ENCODE measurements at places on chromosomes 11 and 22.

GRCh38 chr11:25065746-25066145 lies 568.9 kb downstream of the LUZP2 start:
- no peak for DNase-seq

- no peak for DNase-seq
These were observed 618.2 kb downstream of the TBC1D22A start for GRCh38 chr22:47380692-47381091.

- DNase-seq = no peak
These were observed 60.5 kb upstream of the KCNQ1OT1 start for GRCh38 chr11:2760196-2760871.

- DNase-seq = no peak
These were observed 790 bp downstream of the RAB1B start for GRCh38 chr11:66268952-66269905.

GRCh38 chr11:120523196-120523595 lies 11.6 kb downstream of the GRIK4 start:
- no peak for DNase-seq

DNA sequence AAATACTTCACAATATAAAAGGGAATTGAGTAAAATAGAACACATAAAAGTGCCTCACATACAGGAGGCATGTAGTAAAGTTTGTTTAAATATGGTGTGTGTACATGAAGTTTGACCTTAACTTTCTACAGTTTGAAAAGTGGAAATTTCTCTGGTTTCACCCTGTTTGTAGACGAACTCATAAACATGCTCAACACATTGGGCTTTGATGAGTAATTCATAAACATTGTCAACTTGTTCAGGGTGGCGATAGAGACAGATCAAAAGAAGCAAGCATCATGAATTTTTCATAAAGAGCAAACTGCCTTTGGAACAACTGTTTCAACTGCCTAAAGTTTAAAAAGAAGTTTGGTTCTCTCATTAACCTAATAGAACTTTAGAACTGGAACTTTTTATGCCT lies 9.1 kb downstream of the SLN start:
- DNase-seq = no peak

DNA sequence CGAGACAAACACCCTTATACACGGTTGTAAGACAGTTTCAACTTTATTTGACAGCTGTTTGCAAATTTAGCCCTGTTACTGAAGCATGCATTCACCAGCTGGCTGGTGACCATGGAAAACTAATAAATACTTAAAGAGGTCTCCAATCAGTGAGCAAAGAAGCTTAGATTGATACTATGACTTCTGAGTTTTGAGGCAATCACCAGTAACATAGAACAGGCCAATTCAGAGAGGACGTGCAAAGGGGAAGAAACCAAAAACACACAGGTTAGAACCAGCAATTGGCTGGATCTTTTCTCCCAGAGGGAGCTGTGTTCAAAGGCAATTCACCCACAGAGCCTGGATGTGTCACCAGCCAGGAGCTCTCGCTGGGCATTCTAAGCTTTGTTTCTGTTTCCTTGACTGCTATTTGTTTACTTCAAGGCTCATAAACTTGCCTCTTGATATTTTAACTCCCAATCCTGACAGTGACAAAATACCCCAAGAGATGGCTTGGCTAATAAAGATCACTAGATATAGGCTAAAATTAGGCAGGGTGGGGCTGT lies 113.6 kb upstream of the MTMR2 start:
- no peak for DNase-seq

DNA sequence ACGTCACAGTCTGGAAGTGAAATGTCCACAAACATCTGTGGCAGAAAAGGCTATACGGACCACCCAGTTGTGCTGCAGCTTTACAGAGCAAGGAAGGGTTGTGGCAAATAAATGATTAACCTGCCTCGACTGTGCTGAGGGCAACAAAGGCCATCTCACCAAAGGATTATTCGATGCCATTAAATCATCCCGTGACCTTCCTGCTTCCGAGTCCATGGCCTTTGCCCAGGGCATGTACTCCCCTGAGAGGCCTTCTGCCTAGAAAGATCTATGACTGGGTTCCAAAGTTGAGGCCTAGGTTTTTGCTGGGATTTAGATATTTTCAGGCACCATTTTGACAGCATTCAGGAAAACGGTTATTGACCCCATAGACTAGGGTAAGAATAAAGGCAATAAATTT lies 9.2 kb downstream of the CDPF1 start:
- DNase-seq = no peak

GRCh38 chr11:99683933-99684332 lies 663.2 kb downstream of the CNTN5 start:
- DNase-seq = no peak

DNA sequence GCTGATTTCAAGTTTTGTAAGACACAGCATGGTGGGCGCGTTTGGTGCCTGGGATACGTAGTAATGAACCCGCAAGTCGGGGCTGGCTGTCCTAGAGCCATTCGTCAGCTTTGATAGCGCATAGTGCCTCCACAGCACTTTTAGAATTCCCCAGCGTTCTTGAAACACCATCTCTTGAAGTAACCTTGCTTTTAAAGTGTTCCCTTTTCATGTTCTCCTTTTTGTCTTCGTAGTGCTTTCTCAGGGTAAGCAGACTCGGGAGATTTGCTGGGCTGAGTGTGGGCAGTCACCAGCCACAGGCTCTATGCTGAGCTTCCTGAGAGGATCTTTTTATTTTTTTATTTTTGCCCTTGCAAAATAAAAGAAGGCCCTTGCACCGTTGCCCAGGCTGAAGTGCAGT lies 39.6 kb upstream of the CTTN start:
- DNase-seq = no peak

DNA sequence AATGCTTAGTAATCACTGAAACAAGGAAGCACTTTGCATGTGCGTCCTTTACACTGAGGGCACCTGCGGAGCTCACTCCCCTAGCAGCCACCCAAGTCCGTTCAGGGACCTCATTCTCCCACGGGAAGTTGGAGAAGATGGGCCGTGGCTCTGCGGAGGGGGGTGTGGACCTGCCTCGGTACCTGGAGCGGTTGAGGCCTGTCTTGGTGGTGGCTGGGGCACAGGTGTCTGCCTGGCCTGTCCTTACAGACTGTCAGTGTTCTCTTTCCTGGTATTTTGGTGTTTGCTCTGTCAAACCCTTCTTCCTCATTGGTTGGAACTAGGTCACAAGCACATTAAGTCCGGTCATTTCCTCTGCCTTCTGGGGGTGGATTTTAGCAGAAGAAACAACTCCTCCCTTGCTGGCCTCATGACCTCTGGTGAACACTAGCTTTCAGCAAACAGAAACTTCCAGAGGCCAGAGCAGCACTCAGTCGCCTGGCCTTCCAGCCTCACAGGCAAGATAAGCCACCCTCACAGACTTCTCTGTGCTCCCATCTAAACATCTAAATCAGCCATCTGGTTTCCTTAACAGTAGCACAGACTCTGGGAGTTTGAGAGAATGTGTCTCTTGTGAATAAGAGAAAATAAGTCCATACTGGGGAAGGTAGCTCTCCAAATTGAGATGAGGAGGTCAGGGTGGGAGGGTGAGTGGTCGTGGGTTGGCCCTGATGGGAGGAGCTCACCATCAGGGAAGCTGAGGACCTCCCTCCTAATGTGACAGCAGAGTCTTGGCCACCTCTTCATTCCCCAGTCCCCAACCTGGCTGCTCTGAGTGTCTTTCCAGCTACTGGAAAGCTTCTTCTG lies 8.6 kb downstream of the SNAP29 start:
- DNase-seq = no peak

DNA sequence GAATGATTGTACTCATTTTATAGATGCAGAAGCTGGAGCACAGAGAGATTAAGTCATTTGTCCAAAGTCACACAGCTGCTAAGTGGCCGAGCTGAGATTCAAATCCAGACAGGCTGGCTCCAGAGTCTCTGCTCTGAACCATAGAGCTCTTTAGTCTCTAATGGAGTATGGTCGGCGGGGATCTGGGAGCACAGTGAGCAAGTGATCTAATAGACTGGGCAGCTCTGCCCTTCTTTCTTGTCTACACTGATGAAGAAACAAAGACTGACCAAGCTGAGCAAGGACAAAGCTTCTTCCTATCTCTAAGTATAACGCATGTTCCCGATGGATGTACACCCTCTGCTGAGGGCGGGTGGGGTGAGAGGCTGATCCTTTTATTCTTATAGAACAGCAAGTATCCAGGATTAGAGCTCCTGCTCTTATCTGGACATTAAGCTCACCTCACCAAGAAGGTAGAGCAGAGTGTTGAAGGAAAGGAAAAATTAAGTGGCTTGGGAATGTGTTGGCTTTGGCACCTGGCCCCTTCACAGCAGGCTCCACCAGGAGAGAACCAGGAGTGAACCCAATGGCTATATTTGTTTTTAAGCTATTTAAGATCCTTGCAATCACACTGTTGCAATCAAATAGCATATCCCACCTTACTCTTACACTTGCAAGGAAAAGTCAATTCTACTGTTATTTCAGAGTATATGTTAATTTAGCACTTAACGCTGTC lies 68.7 kb downstream of the ETS1 start:
- no peak for DNase-seq

DNA sequence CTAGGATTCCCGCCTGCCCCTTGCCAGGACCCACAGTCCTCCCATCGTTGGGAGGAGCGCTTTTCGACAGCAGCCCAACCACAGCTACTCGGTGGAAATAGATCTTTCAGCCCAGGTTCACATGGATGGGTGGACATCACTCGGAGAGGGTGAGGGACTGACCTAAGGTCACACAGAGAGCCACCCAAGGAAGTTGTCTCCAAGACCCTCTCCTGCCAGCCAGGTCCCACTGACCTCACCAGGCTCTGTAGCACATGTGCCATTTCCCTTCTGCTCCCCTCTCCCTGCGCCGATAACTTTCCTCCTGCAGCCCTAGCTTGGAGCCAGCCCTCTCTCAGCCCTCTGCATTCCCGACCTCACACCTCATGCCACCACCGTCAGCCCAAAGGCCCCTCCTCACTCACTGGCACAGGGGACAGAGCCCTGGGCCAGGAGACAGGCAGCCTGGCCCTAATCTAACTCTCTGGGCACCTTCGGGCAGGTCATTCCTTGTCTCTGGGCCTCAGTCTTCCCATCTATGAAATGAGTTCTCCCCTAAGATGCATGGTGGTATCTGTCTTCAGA lies 4.7 kb downstream of the KCNJ4 start:
- no peak for DNase-seq

DNA sequence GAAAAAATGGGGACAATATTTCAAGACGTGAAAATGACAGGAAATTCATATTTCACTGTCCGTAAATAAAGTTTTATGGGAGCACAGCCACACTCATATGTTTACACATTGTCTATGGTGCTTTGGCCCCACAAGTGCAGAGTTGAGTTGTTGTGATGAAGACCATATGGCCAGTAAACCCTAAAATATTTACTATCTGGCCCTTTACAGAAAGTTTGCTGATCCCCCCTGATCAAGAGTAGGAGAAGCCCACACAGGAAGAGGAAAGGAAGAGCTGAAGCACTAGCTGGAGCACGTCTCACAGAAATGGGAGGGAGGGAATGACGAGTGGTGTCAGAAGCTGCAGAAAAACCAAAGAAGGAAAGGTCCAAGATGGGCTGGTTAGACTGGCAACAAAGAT lies 78.8 kb downstream of the TNRC6B start:
- DNase-seq = no peak

DNA sequence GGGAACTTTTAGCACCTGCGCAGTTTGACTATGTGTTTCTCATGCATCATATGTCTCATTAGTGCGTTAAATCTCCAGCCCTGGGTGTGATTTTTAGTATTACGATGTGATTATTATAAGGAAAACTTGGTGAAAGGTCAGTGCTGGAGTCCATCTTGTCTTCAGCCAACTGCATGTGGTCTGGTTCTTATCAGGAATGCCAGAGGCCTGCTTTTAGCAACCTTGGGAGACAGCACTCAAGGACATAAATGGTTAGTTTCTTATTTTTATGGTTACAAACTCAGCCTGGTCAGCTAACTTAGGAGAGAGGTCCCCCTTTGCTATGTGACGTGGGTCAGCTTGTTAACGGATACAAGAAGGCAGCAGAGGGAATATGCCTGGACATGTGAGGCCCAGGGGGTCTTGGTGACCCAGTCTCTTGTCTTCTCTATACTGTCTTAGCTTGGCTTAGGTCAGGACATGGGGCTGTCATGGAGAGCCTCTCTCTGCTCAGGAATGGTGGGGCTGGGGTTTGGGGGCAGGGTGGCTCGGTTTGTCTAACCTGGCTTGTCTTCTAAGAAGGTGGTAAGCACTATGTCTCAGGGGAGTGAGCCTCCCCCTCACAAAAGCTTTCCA lies 21.5 kb downstream of the KCTD21 start:
- DNase-seq = no peak

GRCh38 chr11:86755146-86755545 lies 45.2 kb upstream of the PRSS23 start:
- no peak for DNase-seq

- DNase-seq = no peak
These were observed 790 bp downstream of the IFITM5 start for GRCh38 chr11:298406-299065.

DNA sequence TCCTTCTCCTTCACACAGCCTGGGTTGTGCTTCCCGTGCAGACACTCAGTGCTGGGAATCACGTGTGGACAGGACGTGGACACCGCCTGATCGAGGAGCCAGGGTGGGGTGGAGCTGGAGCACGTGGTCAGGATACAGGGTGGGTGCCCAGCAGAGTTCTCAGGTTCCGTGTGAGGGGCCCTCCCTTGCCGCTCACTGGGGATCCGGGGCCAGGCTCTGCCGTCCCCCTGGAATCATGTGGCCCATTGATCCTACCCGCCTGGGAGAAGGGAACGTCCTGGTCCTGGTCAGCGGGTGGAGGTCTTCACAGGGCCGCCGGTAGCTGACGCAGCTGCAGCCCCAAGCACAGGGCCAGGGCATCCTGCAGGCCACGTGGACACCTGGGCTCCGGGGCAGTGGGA lies 397.7 kb downstream of the TBC1D22A start:
- DNase-seq = no peak

DNA sequence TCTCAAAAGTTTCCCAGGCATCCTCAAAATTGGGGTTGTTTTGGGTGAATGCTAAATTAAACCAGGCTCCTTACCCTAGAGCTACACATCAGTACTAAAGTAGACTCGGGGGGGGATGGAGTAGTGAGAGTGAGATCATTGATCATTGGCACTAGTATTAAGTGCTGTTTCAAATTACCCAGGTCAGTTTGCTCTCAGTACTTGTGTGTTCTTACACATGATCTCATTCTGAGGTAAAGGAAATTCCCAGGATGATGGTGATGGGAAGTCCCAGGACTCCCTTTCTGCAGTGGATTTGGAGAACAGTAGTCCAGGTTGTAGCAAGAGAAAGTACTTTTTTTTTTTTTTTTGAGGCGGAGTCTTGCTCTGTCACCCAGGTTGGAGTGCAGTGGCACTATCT lies 12.5 kb downstream of the RBM4 start:
- no peak for DNase-seq

DNA sequence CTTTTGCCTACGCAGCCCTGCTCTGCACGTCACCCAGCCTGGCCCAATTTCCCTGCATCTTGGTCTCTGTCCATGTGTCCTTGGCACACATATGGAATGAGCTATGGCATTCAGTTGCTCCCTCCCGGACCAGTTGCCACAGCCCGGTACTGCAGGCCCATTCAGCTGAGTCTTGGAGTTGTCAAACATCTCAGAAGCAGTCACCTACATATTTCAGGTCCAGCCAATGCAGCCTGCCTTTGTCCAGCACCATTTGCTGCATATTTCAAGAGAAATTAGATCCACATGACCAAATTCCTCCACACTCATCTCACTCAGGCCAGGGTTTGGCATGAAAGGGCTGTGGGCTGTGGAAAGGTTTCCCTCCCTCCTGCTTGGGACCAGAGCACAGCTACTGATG lies 76.8 kb downstream of the MN1 start:
- DNase-seq = no peak

- DNase-seq = no peak
These were observed 70.8 kb downstream of the FAT3 start for GRCh38 chr11:92295175-92296137.

- DNase-seq = no peak
These were observed 505 bp downstream of the ZNF214 start for GRCh38 chr11:7019500-7020182.

Measured in activated CD8-positive, alpha-beta memory T cell treated with anti-CD3 and anti-CD28 coated beads for 4 hours (primary cell).